ENCODE measurements at places on chromosomes 1 and 21. TPM values are rescaled to one million over a fixed set of nuclear protein-coding genes. Genes with fewer than 3 reads are reported as not detected.
A peak's percentile ranks its signal among the peaks of the same experiment; 100 is the strongest.

Gene ALX3
- 0.35 TPM for total RNA-seq

Gene COL6A2
- 143 TPM for total RNA-seq

- no peak for DNase-seq
These were observed 2.5 kb downstream of the AGO4 start for GRCh38 chr1:35810096-35810881.

GRCh38 chr1:243490748-243491686 is 235.2 kb downstream of the SDCCAG8 start:
- DNase-seq, result peak; percentile 87

DNA sequence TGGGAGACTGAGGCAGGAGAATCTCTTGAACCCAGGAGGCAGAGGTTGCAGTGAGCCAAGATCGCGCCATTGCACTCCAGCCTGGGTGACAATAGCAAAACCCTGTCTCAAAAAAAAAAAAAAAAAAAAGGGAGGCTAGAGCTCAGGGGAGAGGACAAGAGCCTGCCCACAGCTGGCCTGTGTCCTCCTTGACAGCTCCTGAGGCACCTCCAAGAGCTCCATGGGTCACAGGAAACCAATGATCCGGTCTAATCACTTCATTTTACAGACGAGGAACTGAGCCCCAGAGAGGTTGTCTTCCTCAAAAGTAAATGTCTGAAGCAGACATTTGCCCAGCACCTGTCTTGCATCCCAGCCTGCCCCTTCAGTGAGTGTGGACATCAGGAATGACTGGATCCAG is 49.4 kb downstream of the NID1 start:
- no peak for DNase-seq

- DNase-seq, result no peak
These were observed 382.5 kb downstream of the NEGR1 start for GRCh38 chr1:71899881-71900280.

Gene RAB3B
- total RNA-seq, result 29.6 TPM

DNA sequence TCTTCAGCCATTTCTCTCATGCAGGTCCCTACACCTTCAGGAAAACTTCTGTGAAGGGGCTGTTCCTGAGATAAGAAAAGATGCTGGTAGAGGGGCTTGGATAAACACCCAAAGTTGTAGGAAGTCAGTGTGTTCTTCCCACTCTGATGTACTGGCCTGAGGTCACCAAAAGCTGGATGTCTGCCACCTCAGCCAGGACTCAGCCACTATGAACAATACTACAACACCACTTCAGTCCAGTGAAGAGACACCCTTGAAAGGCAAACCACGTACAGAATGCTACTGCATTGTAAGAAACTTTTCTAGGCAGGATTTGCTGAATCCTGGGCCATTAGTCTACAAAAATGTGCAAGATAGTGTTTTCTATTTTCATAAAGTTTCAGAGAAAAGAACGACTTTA is 2.4 kb downstream of the PTPN14 start:
- DNase-seq, result no peak

GRCh38 chr1:67060811-67061218 is 6.9 kb upstream of the SLC35D1 start:
- DNase-seq, result no peak

- no peak for DNase-seq
These were observed 34.0 kb downstream of the TMEM53 start for GRCh38 chr1:44640200-44640853.

DNA sequence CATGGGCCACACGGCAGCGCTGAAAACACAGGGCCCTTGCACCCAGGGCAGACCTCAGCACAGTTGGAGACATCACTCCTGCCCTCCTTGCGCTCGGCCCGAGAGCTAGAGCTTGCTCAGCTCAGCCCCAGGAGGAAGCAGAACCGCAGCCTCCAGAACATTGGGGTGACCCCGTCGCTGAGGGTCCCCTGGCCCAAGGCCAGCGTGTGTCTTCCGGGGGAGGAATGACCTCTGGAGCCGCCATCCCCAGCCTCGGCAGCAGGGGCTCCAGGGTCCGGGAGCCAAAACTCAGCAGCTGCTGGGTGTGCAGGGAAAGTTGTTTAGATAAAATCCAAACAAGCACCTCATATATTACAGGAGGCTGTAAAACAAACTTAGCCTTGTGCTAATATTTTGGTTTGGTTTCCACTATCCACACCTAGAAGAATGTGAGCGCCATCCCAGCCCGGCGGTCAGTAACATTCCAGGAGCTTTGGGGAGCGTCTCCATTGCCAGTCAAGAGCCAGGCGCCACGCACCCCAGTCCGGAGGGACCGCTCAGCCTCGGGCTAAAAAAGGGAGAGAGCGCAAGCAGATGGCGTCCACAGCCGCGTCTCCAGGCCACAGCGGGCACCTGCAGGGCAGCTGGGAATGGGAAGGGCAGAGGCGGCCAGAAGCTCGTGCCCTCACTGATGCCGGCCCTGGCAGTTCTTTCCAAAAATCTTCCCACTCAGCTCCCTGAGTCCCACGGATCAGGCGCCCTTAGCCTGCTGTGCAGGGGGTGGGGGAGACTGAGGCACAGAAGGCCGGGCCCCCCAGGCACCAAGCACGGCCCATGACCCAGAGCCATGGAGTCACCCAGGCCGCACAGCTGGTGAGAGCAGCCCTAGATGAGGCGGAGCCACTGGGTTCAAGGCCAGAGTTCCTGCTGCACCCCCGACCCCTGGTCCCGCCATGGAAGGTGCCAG is 52.0 kb downstream of the SLX9 start:
- no peak for DNase-seq

DNA sequence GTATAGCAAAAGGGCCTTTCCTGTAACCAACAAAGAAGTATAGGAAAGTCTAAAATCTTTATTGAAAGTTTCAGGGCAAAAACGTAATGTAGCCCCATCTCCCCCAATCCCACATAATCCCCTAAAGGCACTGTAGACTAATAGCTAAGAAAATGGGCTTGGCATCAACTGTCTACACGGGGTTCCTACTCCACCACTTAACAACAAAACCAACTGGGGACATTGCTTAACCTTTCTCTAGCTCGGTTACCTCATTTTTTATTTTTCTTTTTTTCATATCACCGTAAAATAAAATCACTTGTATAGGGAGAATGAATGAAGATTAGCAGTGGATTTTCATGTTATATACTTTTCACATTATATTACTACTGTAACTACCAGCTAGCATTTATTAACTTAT is 12.3 kb downstream of the MACF1 start:
- DNase-seq, result no peak

DNA sequence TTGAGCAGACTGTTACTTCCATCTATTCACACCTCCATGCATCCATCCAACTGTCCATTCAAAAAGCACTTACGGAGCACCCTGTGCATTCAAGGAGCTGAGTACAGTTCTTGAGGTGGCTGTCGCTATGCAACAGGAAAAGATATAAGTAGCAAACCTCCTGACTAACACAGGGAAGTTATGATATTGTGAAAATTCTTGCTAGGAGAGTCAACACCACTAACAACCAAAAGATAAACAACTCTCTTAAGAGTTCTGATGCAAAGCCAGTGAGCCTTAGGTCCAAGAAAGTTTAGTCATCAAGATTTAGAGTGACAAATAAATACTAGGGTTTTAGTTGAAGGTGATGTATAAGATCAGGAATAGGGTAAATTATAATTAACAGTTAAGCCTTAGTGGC is 44.5 kb upstream of the TRIM45 start:
- DNase-seq, result no peak

- DNase-seq, result peak; percentile 48
These were observed 39.9 kb downstream of the KRTAP10-1 start for GRCh38 chr21:44500111-44500510.

Gene KRTAP12-3
- total RNA-seq, result not detected

DNA sequence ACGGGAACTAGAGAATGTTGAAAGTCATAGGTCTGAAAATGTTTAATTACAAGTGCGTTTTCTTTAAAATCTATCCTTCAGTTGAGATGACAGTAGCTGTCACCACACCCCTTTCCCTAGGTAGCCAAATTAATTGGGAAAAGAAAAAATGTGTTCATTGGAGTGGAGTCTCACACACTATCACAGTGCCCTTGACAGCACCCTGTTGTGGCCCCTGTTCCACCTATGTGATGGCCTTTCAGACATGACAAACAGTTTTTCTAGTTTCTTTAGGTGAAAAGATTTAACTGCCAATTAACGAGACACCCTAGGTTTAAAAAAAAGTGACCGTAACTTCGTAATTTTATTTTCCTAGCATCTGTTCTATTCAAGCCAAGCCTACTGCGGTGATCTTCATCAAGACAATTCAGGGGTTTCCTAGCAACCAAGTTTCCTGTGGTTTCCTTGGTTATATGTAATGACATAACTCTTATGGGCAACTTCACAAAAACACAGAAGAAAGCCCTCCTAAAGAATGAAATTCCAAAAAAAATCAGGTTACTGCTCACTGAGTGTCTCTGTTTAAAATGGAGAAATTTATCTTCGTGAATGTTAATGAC is 298.3 kb downstream of the PDE4B start:
- no peak for DNase-seq

DNA sequence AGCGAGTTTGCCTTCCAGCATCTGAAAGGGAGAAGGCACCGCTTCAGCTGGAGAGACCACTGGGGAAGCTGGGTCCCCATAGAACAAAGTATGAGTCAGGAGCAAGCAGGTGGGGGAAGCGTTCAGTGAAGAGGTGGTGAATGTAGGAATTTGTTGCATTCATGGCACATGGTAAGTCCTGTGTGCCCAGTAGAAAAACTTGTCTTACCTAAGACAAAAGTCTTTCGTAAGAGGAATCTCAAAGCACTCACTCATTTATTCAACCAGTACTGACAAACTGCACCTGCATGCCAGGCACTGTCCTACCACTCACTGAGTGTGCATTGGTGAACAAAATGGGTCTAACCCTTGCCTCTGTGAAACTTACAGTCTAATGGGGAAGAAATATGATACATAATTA is 9.2 kb upstream of the ERRFI1 start:
- no peak for DNase-seq

DNA sequence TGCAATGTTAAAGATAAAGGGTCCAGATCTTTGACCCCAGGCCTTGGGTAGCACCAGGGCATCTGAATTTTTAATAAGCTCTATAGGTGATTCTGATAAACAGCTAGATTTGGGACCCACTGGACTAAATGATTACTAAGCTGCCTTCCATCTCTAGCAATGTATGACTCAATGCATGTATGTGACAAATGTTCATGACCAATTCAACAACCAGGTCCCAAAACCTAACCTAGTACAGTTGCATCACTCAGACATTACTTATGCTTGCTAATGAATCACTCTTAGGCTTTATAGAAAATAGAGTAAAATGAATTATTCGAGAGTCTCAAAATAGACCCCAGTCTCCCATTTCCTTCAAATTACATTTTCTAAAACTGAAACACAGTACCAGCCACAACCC is 35.5 kb downstream of the RCAN1 start:
- DNase-seq, result no peak

Gene TRIM17
- total RNA-seq, result 5.6 TPM

Measured in H7 (cell line).